Liver (tissue), 10 donors: ENCODE measurements at places on chromosomes 4 and X. TPM values are rescaled to one million over a fixed set of nuclear protein-coding genes. Genes with fewer than 3 reads are reported as not detected.

Gene GAGE12E
- not detected for total RNA-seq

Gene MAMLD1
- 0.89 TPM for total RNA-seq

Gene ODAM
- 0.28 TPM for total RNA-seq

- H3K4me1 ChIP-seq: peaks cover 3% of the 10 kb centered on the region
- H3K4me3 ChIP-seq: no peak overlapping the region
- H3K27ac ChIP-seq: no peak overlapping the region
- no peaks in the 10 kb centered on the region for H3K36me3 ChIP-seq
- no peaks in the 10 kb centered on the region for H3K27me3 ChIP-seq
- no peak for DNase-seq
These were observed 144.6 kb downstream of the SH3KBP1 start for GRCh38 chrX:19742826-19743225.

GRCh38 chrX:72532366-72532765 is 40.3 kb downstream of the HDAC8 start:
- H3K27ac ChIP-seq: no peak overlapping the region
- no peak overlapping the region for H3K4me3 ChIP-seq
- no peaks in the 10 kb centered on the region for H3K36me3 ChIP-seq
- H3K27me3 ChIP-seq: no peaks in the 10 kb centered on the region
- DNase-seq: no peak
- no peaks in the 10 kb centered on the region for H3K4me1 ChIP-seq

- no peak overlapping the region for H3K27ac ChIP-seq
- H3K4me1 ChIP-seq: no peaks in the 10 kb centered on the region
- H3K4me3 ChIP-seq: no peak overlapping the region
These were observed 125.8 kb upstream of the LNX1 start for GRCh38 chr4:53717064-53717549.

DNA sequence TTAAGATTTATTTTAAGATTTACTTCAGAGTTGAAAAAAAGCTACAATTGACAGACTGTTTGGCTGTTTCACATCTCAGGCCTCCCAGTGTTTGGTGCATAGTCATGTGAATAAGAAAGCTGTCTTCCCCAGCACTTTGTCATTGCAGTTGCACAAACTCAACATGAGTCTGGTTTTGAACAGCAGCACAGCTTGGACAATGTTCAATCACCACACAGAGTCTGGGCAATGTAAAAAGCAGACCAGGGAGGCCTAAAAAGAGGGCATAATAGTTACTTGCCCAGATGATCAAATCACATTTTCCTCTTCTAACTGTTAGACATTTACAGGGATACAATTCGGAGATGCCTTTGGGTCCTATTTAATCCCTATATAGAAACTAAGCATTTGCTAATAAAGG is 1055.0 kb downstream of the RPA4 start:
- no peaks in the 10 kb centered on the region for H3K36me3 ChIP-seq
- no peaks in the 10 kb centered on the region for H3K4me1 ChIP-seq
- DNase-seq: no peak
- no peak overlapping the region for H3K27ac ChIP-seq

GRCh38 chrX:41086627-41086932 is 1.3 kb downstream of the USP9X start:
- DNase-seq: peak; percentile 73
- H3K4me1 ChIP-seq: peaks cover 1% of the 10 kb centered on the region
- H3K36me3 ChIP-seq: no peaks in the 10 kb centered on the region

DNA sequence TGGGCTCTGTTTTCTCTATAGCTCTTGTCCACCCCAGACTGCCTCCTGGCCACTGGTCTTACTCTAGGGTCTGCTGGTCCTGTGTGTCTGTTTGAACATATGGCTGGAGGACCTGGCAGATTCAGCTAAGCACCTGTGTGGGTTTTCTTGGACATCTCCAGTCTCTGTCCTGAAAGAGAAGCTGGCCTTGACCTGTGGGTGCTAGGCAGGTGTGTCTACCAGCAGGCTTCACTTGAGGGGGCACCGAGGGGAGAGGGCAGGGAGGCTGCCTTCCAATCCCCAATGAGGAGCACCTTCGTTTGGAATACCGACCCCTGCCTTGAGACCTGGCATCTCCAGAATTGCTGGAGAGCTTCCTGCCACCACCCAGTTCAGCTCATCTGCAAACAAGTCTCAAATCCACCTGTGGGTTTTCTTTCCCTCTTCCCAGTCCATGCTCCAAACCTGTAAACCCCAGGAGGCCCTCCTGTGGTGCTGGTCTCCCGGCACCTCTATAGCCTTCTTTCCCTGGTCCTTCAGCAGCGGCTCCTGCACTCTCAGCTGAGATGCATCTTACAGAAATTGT is 45.2 kb downstream of the HTRA3 start:
- H3K4me1 ChIP-seq: no peaks in the 10 kb centered on the region
- H3K27ac ChIP-seq: no peak overlapping the region
- no peak overlapping the region for H3K4me3 ChIP-seq
- H3K36me3 ChIP-seq: no peaks in the 10 kb centered on the region

GRCh38 chr4:120081726-120082125 is 15.1 kb upstream of the MAD2L1 start:
- H3K36me3 ChIP-seq: no peaks in the 10 kb centered on the region
- H3K4me1 ChIP-seq: no peaks in the 10 kb centered on the region
- no peaks in the 10 kb centered on the region for H3K27me3 ChIP-seq
- no peak overlapping the region for H3K4me3 ChIP-seq

DNA sequence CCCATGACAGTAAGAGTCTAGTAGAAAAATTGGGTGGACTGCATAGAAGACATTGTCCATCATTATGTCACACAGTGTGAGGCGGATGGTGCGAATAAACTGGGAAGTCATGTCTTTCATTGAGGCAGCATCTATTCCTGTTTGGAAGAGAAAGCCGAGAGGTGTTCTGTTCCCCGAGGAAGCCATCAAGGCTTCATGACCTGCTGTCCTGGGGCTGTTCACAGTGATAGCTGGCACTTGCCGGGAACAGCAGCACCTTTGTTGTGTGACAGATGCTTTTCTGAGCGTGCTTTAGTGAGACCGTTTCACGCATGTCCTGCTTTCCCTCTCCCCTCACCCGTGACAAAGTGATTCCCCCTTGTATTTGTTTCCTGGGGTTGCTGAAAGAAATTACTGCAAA is 20.3 kb downstream of the RGS12 start:
- H3K4me3 ChIP-seq: no peak overlapping the region
- no peaks in the 10 kb centered on the region for H3K4me1 ChIP-seq
- no peaks in the 10 kb centered on the region for H3K27me3 ChIP-seq
- H3K27ac ChIP-seq: no peak overlapping the region
